ENCODE measurements at places on chromosomes 16 and 17. TPM values are rescaled to one million over a fixed set of nuclear protein-coding genes. Genes with fewer than 3 reads are reported as not detected.

DNA sequence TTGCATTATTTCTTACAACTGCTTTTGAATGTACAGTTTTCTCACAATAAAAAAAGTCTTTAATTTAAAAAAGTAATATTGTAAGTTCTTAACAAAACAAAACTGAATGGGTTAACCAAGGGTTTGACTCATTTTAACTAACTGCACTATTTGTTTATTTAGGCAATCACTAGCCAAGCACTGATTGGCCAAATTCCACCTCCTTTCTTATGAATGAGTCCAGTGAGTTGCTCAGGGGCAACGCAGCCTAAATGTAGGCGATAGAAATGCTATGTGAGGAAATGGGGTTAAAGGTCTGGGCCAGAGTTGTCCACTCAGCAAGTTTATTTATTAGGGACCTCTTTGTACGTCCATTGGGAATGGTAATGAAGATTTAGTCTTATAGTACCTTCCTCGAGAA lies 89.6 kb upstream of the MAF start:
- no peak for DNase-seq

- DNase-seq, result no peak
Measured at GRCh38 chr17:62655656-62656055, 28.2 kb downstream of the MRC2 start.

- DNase-seq, result no peak
Measured at GRCh38 chr17:44071772-44072171, 1.2 kb downstream of the G6PC3 start.

DNA sequence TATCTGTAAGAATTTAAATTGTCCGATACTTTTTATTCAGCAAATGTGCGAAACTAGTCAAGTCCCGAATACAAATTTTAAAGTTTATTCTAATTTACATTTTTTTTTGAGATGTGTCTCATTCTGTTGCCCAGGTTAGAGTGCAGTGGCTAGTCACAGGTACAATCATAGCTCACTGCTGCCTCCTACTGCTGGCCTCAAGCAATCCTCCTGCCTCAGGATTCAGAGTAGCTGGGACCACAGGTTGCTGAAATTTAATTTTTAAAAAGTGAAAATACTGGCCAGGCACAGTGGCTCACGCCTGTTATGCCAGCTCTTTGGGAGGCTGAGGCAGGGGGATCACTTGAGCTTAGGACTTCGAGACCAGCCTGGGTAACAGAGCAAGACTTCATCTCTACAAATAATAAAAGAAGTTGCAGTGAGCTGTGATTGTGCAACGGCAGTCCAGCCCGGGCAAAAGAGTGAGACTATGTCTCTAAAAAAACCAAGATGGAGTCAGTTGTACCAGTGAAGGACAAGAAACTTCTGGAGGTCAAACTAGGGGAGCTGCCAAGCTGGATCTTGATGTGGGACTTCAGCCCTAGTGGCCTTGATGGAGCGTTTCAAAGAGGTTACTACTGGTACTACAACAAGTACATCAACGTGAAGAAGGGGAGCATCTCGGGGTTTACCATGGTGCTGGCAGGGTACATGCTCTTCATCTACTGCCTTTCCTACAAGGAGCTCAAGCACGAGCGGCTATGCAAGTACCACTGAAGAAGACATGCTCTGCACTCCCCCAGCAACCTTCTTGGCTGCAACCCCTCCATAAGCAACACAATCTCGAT lies 5.6 kb downstream of the POLG2 start:
- DNase-seq, result peak; percentile 21

GRCh38 chr17:48429156-48429555 lies 858 bp downstream of the SKAP1 start:
- DNase-seq, result no peak

DNA sequence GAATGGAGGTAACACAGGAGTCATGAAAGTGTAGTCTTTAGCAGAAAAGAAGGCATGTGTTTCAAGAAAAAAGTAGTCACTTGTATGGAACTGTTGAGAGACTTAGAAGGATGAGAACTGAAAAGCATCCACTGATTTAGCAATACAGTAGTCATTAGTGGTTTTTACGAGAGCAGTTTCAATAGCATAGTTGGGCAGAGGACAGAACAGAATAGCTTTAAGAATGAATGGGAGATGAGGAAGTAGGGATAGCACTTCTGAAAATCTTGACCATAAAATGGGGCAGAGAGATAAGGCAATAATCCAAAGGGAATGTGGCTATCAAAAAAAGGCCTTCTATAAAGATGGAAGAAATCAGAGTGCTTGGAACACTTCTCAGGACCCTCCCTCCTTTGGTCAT lies 64.8 kb upstream of the C17orf78 start:
- no peak for DNase-seq

DNA sequence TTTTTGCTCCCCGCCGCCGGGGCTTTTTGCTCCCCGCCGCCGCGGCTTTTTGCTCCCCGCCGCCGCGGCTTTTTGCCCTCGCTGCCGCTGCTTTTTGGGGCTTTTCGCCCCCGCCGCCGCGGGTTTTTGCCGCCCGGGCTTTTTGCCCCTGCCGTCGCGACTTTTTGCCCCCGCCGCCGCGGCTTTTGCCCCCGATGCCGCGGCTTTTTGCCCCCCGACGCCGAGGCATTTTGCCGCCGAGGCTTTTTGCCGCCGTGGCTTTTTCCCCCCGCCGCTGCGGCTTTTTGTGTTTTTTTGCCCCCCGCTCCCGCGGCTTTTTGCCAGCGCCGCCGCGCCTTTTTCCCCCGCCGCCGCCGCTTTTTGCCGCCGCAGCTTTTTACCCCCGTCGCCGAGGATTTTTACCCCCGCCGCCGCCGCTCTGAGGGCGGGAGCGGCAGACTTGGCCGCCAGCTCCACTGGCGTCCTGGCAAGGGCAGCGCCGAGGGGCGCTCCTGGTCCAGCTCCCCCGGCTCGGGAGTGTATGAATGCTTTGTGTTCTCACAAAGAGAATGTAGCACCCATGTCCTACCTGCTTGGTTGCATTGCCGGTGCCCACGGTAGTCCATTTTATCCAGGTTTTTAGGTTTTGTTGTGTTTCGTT lies 151.7 kb downstream of the KCNJ18 start:
- DNase-seq, result no peak

DNA sequence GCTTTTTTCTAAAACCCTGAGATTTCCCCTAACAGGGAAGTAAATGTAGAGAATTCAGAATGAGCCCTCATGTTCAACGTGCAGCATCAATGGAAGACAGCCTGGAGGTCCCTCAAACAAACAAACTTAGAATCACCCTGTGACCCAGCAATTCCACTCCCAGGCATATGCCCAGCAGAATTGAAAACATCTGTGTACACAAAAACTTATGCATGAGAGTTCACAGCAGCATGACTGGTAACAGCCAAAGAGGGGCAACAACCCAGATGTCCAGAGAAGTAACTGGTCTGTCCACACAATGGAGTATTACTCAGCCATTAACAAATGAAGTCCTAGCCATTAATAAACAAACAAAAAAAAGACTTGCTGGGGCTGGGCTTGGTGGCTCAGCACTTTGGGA lies 252.7 kb downstream of the PARN start:
- DNase-seq, result no peak

GRCh38 chr17:7915179-7915610 lies 894 bp downstream of the RNF227 start:
- no peak for DNase-seq

DNA sequence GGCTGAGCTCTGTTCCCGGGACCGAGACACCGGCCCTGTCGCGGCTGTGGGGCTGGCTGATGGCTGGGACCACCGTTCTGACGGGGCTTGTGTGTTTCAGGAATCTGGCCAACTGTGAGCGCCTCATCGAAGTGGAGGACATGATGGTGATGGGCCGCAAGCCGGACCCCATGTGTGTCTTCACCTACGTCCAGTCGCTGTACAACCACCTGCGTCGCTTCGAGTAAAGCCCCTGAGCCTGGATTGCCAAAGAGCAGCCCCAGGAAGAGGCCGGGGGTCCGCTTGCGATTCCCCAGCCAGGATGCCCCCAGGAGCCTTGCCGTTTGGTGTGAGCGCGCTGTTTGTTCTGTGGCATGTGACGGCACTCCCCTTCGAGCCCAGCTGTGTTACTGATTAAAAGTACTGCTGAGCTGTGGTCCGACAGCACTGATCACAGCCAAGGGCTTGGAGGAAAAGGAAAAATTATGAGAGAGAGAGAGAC lies 23.0 kb downstream of the SMTNL2 start:
- DNase-seq, result no peak

GRCh38 chr17:71530248-71530647 lies 590.6 kb upstream of the SOX9 start:
- peak; percentile 99 for DNase-seq

- DNase-seq, result no peak
Measured at GRCh38 chr16:645852-646678, 3.1 kb upstream of the WDR90 start.

DNA sequence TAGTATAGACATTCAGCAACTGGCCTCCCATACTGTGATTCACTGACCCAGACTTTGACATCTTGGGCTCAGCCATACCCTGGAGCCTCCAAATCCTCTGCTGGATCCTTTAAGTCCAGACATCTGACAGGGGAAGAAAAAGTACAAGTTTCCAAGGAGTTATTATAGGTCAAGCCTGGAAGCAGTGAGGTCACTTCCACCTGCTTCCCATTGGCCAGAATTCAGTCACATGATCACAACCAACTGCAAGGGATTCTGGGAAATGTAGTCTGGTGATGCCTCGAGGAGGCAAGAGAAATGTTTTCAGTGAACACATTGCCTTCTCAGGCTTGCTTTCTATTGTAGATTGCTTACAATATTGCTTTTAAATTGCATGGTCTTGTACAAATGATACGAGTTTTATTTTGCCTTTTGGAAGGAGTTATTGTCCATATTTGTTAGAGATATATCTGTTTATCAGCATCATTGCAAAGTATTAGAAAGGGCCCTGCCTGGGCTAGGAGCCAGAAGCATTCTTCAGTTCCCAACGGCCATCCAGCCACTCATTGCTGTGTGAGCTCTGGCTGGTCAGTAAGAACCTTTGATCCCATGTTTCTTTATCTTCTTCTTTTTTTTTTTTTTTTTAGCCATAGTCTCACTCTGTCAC lies 696.9 kb downstream of the WWOX start:
- no peak for DNase-seq

- peak; percentile 92 for DNase-seq
Measured at GRCh38 chr17:41784207-41784744, 2.2 kb downstream of the JUP start.

DNA sequence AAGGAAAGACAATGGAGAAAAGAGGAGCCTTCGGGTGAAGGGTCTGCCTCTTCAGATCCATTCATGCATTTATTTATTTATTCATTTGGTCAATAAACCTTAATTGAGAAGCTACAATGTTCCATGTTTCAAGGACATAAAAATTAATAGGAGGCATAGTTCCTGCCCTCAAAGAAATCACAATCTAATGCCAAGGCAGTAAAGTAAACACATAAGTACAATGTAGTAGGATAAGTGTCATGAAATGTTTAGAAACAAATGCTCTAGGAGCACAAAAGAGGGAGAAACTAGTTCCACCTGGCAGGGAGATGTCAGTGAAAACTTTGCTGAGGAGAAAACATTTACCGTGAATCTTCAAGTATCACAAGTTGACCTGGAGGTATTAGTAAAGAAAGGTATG lies 103.5 kb upstream of the NOG start:
- no peak for DNase-seq

DNA sequence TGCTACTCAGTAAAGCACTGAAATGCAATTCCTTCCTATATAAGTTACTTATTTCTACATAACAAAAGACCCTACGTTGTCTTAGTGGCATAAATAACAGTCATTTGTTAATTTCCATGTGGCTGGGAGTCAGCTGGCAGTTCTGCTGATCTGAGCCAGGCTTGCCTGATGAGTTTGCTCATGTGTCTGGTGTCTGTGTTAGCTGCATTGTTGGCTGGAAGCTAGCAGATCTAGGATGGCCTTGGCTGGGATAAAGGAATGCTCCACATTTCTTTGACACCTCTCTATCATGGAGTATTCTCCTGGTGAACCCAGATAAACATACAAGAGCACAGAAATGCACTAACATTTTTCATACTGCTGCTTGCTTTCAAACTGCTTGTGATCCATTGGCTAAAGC lies 264.4 kb upstream of the MON1B start:
- no peak for DNase-seq

- DNase-seq, result no peak
Measured at GRCh38 chr16:81796035-81796434, 16.9 kb downstream of the PLCG2 start.

GRCh38 chr16:1030473-1030901 lies 42.1 kb upstream of the SSTR5 start:
- no peak for DNase-seq

GRCh38 chr16:13426269-13426668 lies 493.7 kb upstream of the ERCC4 start:
- DNase-seq, result no peak

GRCh38 chr16:1275791-1276579 lies 20.1 kb downstream of the TPSD1 start:
- DNase-seq, result no peak

GRCh38 chr16:24036614-24037013 lies 200.8 kb downstream of the PRKCB start:
- peak; percentile 3 for DNase-seq

DNA sequence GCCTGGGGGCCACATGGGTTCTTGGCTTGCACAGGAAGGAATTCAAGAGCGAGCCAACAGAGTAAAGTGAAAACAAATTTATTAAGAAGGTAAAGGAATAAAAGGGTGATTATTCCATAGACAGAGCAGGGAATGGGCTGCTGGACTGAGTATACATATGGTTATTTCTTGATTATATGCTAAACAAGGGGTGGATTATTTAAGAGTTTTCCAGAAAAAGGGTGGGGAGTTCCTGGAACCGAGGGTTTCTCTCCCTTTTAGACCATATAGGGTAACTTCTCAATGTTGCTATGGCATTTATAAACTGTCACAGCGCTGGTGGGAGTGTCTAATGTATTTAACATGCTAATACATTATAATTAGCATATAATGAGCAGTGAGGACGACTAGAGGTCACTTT lies 2.0 kb downstream of the MMP2 start:
- DNase-seq, result no peak

GRCh38 chr16:2904100-2904921 lies 7.4 kb upstream of the FLYWCH1 start:
- DNase-seq, result peak; percentile 68

- DNase-seq, result no peak
Measured at GRCh38 chr17:58394534-58395223, 22.7 kb downstream of the RNF43 start.

The CORO1A gene
- 18.7 TPM for polyA plus RNA-seq

The KCNH6 gene
- not detected for polyA plus RNA-seq

The ELMO3 gene
- 46.7 TPM for polyA plus RNA-seq

The OR3A1 gene
- not detected for polyA plus RNA-seq

The TBC1D26 gene
- polyA plus RNA-seq, result 0.03 TPM

The KRT25 gene
- not detected for polyA plus RNA-seq

The RASL10B gene
- 0.11 TPM for polyA plus RNA-seq

The STH gene
- polyA plus RNA-seq, result not detected

The CSH1 gene
- not detected for polyA plus RNA-seq

The NOG gene
- polyA plus RNA-seq, result 5.4 TPM

The TBX4 gene
- polyA plus RNA-seq, result 0.01 TPM

The CMTM2 gene
- polyA plus RNA-seq, result not detected

The SLX4 gene
- polyA plus RNA-seq, result 2.4 TPM

All from foreskin keratinocyte (primary cell).